ENCODE measurements at places on chromosomes 6 and 20. TPM values are rescaled to one million over a fixed set of nuclear protein-coding genes. Genes with fewer than 3 reads are reported as not detected.

The THBD gene
- 74.6 TPM for total RNA-seq

The DEF6 gene
- total RNA-seq, result 20.5 TPM

The GRIK2 gene
- total RNA-seq, result 0.19 TPM

The BCKDHB gene
- total RNA-seq, result 7.6 TPM

The SLC13A3 gene
- 1.1 TPM for total RNA-seq

The CALHM6 gene
- total RNA-seq, result 1.4 TPM

The ATP6V1G2 gene
- total RNA-seq, result 2.1 TPM

The ADGRF5 gene
- total RNA-seq, result 3.2 TPM

The PSORS1C2 gene
- not detected for total RNA-seq

The PTK7 gene
- total RNA-seq, result 44.1 TPM

The TMEM217 gene
- 2.1 TPM for total RNA-seq

The MICB gene
- total RNA-seq, result 1.8 TPM

The TMEM200A gene
- not detected for total RNA-seq

The KCNB1 gene
- total RNA-seq, result 1.8 TPM

The WFDC12 gene
- total RNA-seq, result not detected

The CRISP2 gene
- total RNA-seq, result 0.57 TPM

The RNF182 gene
- total RNA-seq, result 0.19 TPM

The FOXA2 gene
- not detected for total RNA-seq

The DYNLT2 gene
- total RNA-seq, result 1.4 TPM

The OPRM1 gene
- not detected for total RNA-seq

The C2 gene
- 11.4 TPM for total RNA-seq

Data from esophagus squamous epithelium (tissue), 5 donors.